ENCODE measurements at places on chromosomes 1 and 21.

DNA sequence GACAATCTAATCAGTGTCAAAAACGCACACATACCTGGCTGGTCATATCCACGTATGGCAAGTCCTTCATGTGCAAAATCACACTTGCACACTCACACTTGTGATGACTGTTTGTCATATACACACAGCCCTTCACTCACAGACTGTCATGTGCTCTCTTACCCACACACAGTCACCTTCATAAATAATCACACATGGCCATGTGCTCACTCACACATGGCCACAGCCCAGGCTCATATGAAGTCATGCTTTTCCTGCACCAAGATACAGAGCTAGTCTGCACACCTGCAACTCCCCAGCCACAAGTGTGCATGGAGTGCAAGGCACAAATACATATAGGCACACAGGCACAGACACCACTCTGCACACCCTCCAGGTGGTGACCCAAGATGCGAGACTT lies 45.4 kb upstream of the FOXO6 start:
- no peak for DNase-seq

GRCh38 chr1:162663086-162663485 lies 30.8 kb downstream of the DDR2 start:
- no peak for DNase-seq

GRCh38 chr21:38402795-38403194 lies 95.5 kb downstream of the ERG start:
- DNase-seq, result no peak

DNA sequence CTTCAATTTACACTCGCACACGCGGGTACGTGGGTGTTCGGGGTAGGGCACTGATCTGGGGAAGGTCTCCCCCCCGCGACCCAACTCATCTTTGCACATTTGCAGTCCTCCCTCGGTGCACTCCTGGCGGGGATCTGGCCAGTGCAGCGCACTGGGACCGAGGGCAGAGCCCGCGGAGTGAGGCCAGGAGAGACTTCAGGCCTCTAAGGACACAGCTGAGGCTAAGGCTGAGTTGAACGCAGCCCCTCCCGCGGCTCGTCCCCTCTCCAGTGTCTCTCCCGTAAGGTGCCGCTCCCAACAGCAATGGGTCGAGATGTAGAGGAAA lies 936 bp upstream of the NCAM2 start:
- DNase-seq, result no peak
